ENCODE measurements at places on chromosomes 11 and 22.

- no peak for DNase-seq
Observed at GRCh38 chr11:115349335-115350017, 154.7 kb downstream of the CADM1 start.

DNA sequence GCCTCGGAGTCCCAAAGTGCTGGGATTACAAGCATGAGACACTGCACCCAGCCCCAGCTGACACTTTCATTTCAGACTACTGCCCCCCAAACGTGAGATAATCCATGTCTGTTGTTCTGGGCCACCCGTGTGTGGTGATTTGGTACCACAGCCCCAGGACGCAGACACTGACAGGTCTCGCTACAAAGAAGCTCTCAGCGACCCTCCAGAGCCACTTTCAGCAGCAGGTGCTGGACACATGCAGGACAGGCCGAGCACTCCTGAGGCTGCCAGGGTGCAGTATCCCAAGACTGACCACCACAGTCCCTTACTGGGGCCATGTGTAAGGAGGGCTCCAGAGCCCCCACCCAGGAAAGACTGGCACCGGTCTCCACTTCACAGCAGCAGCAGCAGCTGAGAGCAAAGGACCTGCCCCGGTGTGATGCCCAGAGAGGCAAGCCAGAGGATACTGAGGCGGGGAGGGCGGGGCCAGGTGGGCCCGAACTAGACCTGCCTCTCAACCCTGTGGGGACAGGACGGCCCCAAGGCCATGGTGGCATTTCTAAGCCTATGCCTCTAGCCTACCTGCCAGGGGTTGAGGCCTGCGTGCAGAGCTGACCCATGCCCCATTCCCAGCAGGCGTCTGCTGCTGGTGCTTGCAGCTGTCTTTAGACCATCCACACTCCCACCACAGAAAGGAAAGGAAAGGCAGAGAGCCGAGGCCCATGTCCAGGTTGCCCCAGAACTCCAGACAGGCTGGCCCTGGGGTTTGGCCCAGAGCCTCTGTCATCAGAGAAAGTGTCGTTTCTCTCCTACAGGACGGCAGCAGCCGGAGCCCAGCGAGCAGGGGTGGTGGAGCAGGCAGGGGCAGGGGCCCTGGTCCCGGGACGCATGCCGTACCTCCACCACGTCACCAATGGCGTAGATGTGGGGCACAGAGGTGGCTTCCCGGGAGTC lies 28.0 kb upstream of the GNB1L start:
- DNase-seq, result no peak

GRCh38 chr22:39176714-39177455 lies 24.4 kb upstream of the CBX7 start:
- no peak for DNase-seq

- DNase-seq, result no peak
Observed at GRCh38 chr11:103735497-103736032, 300.9 kb upstream of the DDI1 start.

Data from CD4-positive, alpha-beta T cell treated with Interleukin-17A for 1 hour (primary cell).